ENCODE measurements at places on chromosomes 6 and 20.

GRCh38 chr6:74357321-74357720, 661.3 kb downstream of the CD109 start:
- DNase-seq: no peak

- DNase-seq: no peak
Measured at GRCh38 chr6:61809004-61809595, 476.9 kb downstream of the KHDRBS2 start.

GRCh38 chr20:33843854-33844253, 32.7 kb downstream of the CHMP4B start:
- DNase-seq: no peak

GRCh38 chr6:17983730-17984129, 3.7 kb downstream of the KIF13A start:
- no peak for DNase-seq

DNA sequence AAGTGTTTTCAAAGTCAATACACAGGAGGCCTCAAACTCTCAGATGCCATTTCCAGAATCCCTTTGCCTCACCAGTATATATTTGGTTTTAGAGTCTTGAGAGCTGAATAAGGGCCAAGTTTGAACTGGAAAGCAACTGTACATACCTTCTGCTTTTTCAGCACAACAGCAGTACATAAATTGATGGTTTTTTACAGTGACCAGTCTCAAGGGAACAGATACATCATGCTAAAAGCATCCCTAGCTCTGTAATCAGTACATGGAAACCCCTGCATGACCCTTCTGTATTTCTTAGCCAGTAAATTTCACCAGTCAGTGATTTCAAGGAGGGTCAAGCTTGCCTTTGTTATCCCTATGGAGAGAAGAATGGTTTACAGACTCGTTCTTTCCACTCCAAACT, 40.6 kb upstream of the ECHDC1 start:
- no peak for DNase-seq

DNA sequence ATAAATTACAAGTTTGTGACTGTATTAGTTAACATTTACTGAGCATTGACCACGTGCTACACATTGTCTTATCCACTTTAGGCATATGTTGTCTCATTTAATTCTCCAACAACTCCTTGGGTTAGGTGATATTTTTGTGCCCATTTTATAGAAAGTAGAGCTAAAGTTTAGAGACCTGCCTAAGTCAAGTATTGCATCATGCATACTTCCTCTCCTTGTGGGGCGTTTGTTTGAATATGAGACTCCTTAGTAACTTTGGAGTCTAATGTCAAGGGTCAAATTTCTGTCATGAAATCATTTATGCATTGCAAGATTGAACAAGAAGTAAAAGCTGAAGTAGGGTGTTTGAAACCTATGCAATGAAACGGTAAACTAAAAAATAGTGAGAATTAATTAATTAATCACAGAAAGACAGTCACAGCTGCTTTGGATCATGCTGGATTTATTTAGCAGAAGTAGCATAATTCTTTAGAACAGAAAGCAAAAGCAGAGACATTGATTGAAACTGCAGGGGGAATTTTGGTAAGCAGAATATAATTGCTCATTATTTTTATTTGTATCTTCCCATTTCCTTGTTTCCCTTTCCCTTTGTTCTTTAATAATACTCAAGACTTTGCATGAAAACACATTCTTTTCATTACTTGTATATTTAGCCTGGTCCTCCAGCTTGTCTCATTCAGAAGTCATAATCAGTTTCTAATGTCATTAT, 1374.4 kb upstream of the GJE1 start:
- no peak for DNase-seq

GRCh38 chr6:139029470-139030227, 1.1 kb downstream of the ABRACL start:
- no peak for DNase-seq

DNA sequence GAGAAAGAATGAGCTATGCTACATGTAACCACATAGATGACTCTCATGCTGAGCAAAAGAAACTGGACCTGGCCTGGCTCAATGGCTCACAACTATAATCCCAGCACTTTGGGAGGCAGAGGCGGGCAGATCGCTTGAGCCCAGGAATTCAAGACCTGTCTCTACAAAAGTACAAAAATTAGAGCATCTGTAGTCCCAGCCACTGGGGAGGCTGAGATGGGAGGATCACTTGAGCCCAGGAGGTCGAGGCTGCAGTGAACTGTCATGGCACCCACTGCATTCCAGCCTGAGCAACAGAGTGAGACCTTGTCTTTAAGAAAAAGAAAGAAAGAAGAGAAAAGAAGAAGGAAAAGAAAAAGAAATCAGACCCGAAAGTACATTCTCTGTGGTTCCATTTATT, 41.7 kb downstream of the NCR2 start:
- DNase-seq: no peak

GRCh38 chr20:22496817-22497216, 87.6 kb downstream of the FOXA2 start:
- no peak for DNase-seq

DNA sequence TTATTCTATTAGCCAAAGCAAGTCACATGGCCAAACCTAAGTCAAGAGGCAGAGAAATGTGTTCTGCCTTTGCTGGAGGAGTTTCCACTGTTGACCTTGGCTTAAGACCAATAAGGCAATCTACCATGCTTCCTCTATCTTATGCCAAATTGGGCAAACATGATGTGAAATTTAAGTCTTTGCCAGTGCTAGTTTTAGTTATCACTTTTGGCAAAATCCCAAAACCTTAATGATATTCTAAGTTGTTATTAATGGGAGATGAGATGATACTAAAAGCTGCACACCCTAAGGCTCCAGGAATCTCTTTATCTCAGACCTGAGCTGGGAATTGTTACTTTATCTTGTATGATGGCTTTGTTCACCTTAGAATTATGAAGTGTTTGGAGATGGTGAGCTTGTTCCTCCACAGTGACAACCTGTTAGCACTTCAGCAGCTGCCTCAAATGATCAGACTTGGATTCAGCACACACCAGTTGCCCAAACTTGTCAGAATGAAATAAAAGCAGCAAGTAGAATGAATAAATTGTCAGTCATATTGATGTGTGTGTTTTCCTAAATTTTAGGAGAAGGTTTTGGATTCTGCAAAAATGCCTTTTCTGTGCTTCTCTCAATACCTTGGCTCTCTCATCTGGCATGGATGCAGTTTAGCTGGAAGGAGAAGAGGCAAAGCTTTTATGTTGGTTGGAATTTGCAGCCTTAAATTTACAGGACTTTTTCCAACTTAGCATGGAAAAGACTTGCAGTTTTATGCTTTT, 49.3 kb downstream of the RIN2 start:
- no peak for DNase-seq

- no peak for DNase-seq
Measured at GRCh38 chr6:149436647-149437046, 36.6 kb downstream of the SUMO4 start.

GRCh38 chr6:27862396-27863066, 49.7 kb downstream of the OR2B2 start:
- no peak for DNase-seq

GRCh38 chr20:32028647-32029372, 18.6 kb downstream of the CCM2L start:
- no peak for DNase-seq

DNA sequence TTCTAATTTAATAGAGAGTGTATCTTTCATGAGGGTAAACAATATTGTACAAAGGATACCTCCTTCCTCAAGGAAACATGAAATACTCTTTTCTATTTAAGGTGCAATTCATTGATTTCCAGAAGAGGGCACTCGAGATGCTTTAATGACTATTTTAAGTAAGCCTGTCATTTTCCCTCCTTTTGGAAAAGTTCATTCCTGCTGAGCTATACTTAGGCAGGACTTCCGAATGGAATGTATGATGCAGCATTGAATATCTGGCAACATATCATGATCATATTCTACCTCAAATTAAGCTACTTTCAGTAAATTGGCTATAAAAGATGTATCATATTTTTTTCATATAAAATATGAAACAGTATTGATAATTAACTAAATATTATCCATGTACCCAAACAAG, 5.0 kb downstream of the DST start:
- DNase-seq: no peak

- peak; percentile 32 for DNase-seq
Measured at GRCh38 chr6:85354761-85355618, 94.9 kb upstream of the NT5E start.

DNA sequence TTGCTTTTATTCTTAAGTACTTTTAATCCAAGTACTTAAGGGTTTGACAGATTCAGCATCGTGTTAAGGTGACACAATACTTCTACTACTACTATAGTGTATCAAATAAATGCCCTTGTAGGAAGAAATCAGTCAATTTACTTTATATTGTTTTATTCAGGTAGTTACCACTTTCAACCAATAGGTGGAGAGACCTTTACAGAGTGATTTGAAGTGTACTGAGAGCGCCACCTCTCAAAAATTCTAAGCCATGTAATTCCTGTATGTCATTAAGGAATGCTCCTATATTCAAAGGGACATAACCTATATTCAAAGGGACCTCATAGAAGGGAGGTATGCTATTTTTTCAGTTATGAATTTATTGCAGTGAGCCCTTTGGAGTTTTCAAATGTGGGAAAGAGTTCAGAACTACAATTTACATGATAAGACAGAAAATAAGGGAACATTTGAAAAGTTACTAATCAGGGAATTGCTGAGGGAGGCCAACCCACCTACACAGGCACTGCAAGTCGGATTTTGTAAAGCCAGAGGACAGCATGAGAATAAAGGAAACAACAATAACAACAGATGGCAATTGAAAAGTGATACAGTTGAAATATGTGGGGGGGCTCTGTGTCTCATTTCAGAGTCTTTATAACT, 955.6 kb downstream of the TBC1D32 start:
- no peak for DNase-seq

GRCh38 chr6:46265373-46265772, 94.6 kb upstream of the ENPP5 start:
- no peak for DNase-seq

DNA sequence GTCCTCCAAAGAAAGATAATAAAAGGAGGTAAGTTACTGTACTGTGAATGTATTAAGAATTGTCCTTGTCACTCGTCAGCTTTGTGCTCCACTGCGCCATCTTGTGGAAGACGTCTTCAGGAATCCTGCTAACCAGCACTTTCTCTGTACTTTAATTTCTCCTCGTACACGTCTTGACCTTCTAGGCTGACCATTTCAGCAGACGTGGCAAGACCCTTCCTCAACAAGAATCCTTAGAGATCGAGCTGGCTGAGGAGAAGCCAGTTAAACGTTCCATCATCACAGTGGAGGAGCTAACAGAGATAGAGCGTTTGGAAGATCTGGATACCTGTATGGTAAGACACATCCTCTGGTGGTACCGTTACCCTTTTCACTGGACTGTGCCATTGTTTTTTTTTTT, 95.5 kb upstream of the SCGN start:
- DNase-seq: peak; percentile 61

- DNase-seq: no peak
Measured at GRCh38 chr6:72977114-72977513, 248.2 kb downstream of the KHDC1L start.

DNA sequence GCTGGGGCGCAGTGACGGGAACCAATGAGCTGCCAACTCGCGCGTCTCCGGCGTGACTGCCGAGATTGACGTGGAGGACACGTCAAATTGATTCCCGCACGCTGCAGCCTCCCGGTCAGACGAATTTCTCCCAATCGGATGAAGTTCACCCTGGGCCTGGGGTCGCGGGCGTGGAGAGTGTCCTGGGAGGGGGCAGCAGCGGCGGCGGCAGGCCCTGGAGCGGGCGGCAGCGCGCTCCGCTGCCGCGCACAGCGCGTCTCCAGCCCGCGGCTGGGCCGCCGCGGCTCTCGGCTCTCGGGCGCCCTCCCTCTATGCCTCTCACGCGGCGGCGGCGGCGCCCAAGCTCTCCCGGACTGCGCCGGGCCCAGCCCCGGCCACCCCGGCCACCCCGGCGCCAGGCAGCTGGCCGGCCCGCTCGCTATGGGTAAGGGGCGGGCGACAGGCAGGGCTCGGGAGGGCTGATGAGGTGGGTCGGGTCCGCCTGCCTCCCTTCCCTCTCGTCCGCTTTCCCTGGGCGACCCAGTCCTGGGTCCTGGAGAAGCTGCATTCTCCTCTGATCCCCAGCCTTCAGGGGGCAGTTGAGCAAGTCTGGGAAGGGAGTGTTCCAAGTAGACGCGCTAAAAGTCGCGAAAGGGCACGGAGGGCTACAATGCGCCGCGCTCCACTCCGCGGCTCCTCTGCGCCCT, at the start of gene PAX1:
TSS of gene PAX1 (plus strand) at position 90 of the 686 bp plus-strand sequence. CDS start at position 139, 49 bp downstream.
- no peak for DNase-seq

GRCh38 chr6:156474507-156475120, 302.6 kb upstream of the ARID1B start:
- no peak for DNase-seq

- no peak for DNase-seq
Measured at GRCh38 chr20:61584851-61585250, 332.8 kb downstream of the CDH4 start.

- DNase-seq: no peak
Measured at GRCh38 chr20:32610472-32611218, 25.5 kb upstream of the NOL4L start.

GRCh38 chr6:132224943-132225342, 176.3 kb downstream of the MOXD1 start:
- no peak for DNase-seq

DNA sequence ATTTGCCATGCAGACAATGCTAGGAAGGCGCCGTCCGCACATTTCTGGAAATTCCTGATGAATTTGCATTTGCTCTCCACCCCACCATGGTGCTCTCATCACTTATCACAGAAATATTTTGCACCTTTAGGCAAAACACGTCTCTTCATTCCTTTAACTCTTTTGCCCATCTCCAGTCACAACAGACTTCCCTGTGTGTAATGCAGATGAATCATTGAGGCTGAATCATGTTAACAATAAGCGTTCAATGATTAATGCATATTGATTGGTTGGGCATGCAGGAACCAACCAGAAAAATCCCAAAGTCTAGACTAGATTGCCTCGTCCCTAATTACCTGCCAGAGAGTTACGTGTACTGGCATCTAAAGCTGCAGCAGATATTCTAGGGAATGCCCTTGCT, 80.0 kb upstream of the ATXN1 start:
- DNase-seq: no peak

- no peak for DNase-seq
Measured at GRCh38 chr6:90435207-90435899, 138.7 kb upstream of the BACH2 start.

- DNase-seq: no peak
Measured at GRCh38 chr6:71079677-71080076, 122.8 kb upstream of the B3GAT2 start.

- no peak for DNase-seq
Measured at GRCh38 chr6:43798688-43799444, 28.9 kb downstream of the VEGFA start.

All from stimulated activated CD8-positive, alpha-beta memory T cell treated with anti-CD3 and anti-CD28 coated beads, Interleukin-4, amount 100 ng/mL, for 4 hours (primary cell).